Adipocyte (in vitro differentiated cells): ENCODE measurements at places on chromosomes 4 and X.

- DNase-seq, result no peak
Measured at GRCh38 chrX:24480400-24480865, 15.3 kb downstream of the PDK3 start.

- DNase-seq, result no peak
Measured at GRCh38 chr4:78291277-78291676, 234.2 kb downstream of the FRAS1 start.

DNA sequence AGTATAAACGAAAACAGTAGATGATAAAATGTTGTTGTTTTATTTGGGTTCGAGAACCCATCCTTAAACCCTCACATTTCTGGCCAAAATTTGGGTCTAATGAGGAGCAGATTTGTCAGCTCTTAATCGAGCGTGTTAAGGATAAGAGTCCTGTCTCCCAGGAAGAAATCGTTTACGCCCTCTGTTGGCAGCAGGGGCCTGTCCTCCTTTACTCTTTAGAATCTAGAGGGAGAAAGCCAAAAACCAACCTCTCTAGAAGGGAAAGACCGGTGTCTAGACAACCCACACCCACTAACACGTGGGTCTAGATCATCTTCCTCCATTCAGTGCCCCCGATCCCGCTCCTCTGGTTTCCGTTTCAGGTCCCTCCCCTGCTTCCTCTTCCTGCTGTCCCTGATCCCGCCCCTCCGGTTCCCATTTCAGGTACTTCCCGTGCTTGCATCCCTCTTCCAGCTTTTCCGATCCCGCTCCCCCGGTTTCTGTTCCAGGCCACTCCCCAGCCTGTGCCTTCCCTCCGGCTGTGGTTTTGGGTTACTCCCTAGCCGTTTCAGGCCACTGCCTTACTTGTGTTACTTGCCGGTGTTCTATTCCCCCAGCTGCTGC, 339.1 kb downstream of the PAPSS1 start:
- DNase-seq, result no peak

DNA sequence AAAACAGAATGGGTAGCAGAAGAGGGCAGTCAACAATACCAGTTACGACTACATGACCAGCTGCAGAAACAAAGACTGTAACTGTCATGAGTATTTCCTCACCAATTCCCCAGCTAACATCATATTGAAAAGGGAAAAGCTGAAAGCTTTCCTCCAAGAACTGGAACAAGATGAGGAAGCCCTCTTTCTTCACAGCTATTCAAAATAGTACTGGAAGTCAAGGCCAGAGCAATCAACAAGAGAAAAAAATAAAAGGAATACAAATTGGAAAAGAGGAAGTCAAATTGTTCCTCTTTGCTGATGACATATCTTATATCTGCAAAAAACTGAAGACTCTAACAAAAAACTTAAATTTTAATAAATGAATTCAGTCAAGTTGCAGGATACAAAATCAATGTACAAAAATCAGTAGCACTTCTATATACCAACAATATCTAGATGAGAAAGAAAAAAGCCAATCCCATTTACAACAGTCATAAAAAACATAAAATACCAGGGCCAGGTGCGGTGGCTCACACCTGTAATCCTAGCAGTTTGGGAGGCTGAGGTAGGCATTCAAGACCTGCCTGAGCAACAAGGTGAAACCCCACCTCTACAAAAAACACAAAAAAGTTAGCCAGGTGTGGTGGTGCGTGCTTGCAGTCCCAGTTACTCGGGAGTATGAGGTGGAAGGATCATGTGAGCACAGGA, 125.4 kb downstream of the ATP8A1 start:
- DNase-seq, result no peak
